ENCODE measurements at places on chromosomes 6 and 20.
A peak's percentile ranks its signal among the peaks of the same experiment; 100 is the strongest.

GRCh38 chr6:78427386-78427785 lies 440.0 kb upstream of the IRAK1BP1 start:
- DNase-seq: no peak

- no peak for DNase-seq
Measured at GRCh38 chr20:61636531-61637116, 384.6 kb downstream of the CDH4 start.

DNA sequence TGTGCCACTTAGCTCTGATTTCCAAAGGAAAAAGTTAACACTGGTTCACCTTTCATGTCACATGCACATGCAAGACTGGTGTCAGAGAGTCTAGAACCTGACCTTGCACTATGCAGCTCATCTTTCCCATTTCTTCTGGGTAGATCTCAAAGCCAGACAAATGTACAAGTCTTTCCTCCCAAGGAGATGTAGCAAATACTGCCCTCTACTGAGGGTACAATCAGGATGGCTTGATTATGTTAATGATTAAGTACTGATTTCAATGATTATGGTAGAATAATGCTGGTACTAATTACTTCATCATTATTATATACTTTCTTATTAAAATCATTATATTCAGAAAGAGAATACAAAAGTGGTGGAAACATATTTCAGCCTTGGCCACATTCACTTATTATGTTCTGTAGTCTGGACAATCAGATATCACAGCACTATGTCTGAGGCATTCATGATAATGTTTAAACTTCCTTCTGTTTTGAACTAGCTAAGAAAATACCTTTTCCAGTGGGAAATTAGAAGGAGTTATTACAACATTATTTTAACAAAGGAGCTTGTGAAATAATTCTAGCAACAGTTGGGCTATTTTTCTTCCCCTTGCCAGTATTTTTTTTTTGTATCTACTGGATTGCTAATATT lies 68.5 kb upstream of the FOXO3 start:
- peak; percentile 33 for DNase-seq

DNA sequence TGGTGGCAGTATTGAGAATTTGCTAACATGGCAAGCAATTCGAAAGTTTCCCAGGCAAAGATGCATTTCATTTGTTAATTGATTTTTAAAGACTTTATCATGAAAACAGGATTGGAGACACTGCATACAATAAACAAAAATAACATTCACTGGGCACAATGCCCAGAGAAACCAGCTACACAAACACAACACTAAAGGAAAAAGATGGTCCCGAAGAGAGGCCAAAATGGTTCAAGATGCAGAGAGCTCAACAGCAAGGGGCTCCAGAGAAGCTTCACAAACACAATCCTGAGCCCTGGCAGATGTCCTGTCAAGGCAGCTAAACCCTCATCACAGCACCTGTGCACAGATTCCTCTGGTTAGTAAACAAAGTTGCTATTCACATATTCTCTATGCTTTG lies 79.3 kb downstream of the INSM1 start:
- no peak for DNase-seq

DNA sequence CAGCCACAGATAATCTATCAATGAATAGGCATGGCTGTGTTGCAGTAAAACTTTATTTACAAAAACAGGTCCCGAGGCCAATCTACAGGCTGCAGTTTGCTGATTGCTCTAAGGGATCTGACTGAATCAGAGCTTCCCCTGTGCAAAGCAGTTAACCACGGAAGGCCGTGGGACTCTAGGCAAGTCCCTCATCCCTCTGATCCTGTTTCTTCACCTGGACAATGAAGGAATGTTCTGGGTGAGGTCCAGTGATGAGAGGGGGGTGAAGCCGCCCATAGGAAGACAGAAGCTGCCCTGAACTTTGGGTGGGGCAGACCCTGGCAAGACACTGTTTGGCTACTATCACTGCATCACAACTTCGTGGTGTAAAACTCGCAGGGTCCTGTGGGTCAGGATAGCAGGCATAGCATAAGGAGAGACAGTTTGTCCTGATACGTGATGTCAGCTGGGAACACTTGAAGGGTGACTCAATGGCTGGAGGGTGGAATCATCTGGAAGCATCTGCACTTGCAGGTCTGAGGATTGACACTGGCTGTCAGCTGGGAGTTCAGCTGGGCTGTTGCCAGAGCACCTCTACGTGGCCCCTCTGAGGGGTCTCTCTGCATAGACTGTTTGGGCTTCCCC lies 33.3 kb upstream of the TGM2 start:
- no peak for DNase-seq

All from brain microvascular endothelial cell (primary cell).